ENCODE measurements at places on chromosomes 5 and 9.

DNA sequence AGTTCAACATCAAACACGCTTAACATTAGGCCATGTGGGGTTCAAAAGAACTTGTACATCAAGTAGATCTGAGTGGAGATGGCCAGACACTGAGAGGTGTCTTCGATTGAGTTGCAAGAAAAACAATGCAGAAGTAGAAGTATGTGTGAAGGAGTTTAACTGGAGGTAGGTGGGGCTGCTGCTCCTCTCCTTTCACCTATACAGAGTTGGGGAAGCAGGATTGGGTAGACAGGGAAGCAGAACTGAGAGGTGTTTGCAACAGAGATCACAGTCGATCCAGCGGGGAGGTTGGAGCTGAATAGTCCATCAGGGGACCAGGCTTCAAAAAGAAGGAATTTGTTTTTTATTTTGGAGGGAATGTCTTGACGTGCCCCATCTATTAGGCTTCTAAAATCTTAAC is 61.7 kb upstream of the SLC27A6 start:
- DNase-seq: no peak
- H3K4me3 ChIP-seq: no peak overlapping the region
- H3K27me3 ChIP-seq: peaks cover 26% of the 10 kb centered on the region
- no peaks in the 10 kb centered on the region for H3K4me1 ChIP-seq
- no peak overlapping the region for H3K27ac ChIP-seq

DNA sequence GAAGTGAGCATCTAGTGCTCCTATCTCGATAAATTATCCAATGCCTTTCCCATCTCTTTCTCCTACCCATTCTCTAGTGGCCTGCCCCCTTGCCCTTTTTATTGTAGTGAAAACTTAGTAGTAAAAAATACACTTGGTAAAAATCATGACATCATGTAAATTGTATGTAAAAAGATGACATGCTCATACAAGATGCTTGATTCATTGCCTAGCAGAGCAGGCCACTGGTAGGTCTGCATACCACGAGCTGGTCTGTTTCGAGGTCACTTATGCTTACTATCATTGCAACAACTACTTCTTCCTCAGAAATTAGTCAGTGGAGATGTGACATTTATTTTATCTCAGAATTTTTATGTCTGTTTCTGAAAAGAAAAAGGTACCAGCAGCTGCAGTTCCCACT is 177.3 kb downstream of the C9orf152 start:
- H3K4me3 ChIP-seq: no peak overlapping the region
- no peak overlapping the region for H3K27ac ChIP-seq
- H3K27me3 ChIP-seq: no peaks in the 10 kb centered on the region
- H3K36me3 ChIP-seq: no peaks in the 10 kb centered on the region

DNA sequence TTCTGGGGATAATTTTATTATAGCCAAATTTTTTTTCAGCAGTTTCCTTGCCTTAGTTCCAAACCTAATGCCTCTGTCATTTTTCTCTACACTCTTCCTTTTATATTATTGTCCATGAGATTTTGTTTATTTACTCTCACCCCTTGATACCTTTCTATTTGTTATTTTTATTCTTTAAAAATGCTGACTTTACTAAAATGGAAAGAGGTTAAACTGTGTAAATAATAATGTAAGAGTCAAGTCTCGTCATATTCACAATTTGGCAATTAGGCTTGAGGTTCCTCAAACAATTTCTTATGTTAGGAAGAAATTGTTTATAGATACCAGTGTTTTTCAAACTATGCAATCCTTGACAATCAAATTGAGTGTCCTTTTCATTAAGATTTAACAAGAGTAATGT is 428.6 kb upstream of the CDH9 start:
- no peaks in the 10 kb centered on the region for H3K36me3 ChIP-seq
- no peaks in the 10 kb centered on the region for H3K27me3 ChIP-seq
- no peak overlapping the region for H3K4me3 ChIP-seq

GRCh38 chr9:34140853-34141252 is 14.4 kb upstream of the DCAF12 start:
- no peaks in the 10 kb centered on the region for H3K27me3 ChIP-seq
- no peak overlapping the region for H3K27ac ChIP-seq
- no peaks in the 10 kb centered on the region for H3K4me1 ChIP-seq
- no peak overlapping the region for H3K4me3 ChIP-seq
- no peak for DNase-seq

DNA sequence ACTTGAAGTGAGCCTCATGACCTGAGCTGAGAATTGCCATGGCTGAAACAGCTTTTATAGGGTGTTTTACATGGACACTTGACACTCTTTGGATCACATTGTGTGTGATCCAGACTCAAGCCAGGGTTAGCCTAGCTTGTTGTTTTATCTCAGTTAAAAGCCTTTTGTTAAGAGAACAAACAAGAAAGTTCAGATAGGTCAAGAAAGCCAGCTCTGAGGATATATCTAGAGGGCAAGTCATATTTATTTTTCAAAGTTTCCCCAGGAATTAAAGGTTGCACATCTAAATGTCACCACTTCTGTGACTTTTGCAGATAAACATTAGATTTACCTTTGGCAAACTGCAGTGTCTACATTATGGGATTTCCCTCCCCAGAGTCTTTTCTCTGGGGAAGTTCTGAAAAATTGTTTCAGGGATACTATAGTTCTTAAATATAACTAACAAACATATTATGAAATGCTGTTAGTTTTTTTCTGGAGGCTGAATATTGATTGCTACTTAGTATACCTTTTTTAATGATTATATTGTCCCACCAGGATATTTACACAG is 134.5 kb downstream of the C9orf152 start:
- peaks cover 32% of the 10 kb centered on the region for H3K4me1 ChIP-seq
- DNase-seq: no peak
- H3K27me3 ChIP-seq: no peaks in the 10 kb centered on the region
- no peaks in the 10 kb centered on the region for H3K36me3 ChIP-seq

- no peak overlapping the region for H3K4me3 ChIP-seq
- 0 out of 2 replicates have a peak, but pooled peaks cover 11% of the 10 kb centered on the region for H3K4me1 ChIP-seq
- no peak overlapping the region for H3K27ac ChIP-seq
- H3K36me3 ChIP-seq: peaks cover 46% of the 10 kb centered on the region
These were observed 6.5 kb downstream of the RPS6 start for GRCh38 chr9:19373527-19373926.

- no peak overlapping the region for H3K4me3 ChIP-seq
- H3K4me1 ChIP-seq: no peaks in the 10 kb centered on the region
- no peaks in the 10 kb centered on the region for H3K27me3 ChIP-seq
- no peaks in the 10 kb centered on the region for H3K36me3 ChIP-seq
- no peak overlapping the region for H3K27ac ChIP-seq
These were observed 77.3 kb downstream of the SEMA4D start for GRCh38 chr9:89420397-89421178.

- no peaks in the 10 kb centered on the region for H3K4me1 ChIP-seq
- no peak overlapping the region for H3K4me3 ChIP-seq
- H3K27me3 ChIP-seq: no peaks in the 10 kb centered on the region
These were observed 34.0 kb downstream of the TNFSF15 start for GRCh38 chr9:114771889-114772288.

- no peaks in the 10 kb centered on the region for H3K27me3 ChIP-seq
- H3K4me1 ChIP-seq: peaks cover 31% of the 10 kb centered on the region
- peak; percentile 53 for DNase-seq
- H3K4me3 ChIP-seq: no peak overlapping the region
- no peaks in the 10 kb centered on the region for H3K36me3 ChIP-seq
These were observed 58.7 kb upstream of the PAPPA start for GRCh38 chr9:116094846-116095245.

DNA sequence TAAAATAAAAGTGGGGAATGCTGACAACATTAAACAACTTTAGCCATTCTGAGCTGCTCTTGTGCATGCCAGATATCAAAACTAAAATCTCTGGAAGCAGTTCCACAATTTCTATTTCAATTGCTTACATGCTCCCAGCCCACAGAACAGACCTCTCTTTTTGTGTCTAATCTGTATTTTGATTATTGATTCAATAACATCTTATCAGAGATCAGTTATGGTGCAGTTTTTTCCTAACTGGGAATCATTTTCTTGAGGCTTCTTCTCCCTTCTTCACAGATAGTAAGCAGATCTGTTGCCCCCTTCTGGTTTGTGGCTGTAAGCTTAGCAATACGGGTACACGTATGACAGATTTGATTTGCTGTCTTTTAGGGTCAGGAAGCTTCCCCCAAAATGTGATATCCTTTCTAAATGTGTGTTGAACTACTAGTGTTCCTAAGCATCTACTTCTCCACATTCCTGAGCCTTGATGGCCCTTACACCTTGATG is 39.4 kb downstream of the MRPS27 start:
- H3K4me1 ChIP-seq: no peaks in the 10 kb centered on the region
- H3K4me3 ChIP-seq: no peak overlapping the region
- H3K27me3 ChIP-seq: no peaks in the 10 kb centered on the region
- no peaks in the 10 kb centered on the region for H3K36me3 ChIP-seq
- peak; percentile 47 for DNase-seq

- DNase-seq: no peak
- no peaks in the 10 kb centered on the region for H3K36me3 ChIP-seq
- no peak overlapping the region for H3K4me3 ChIP-seq
- no peak overlapping the region for H3K27ac ChIP-seq
These were observed 991.2 kb upstream of the ACO1 start for GRCh38 chr9:31393240-31393639.

DNA sequence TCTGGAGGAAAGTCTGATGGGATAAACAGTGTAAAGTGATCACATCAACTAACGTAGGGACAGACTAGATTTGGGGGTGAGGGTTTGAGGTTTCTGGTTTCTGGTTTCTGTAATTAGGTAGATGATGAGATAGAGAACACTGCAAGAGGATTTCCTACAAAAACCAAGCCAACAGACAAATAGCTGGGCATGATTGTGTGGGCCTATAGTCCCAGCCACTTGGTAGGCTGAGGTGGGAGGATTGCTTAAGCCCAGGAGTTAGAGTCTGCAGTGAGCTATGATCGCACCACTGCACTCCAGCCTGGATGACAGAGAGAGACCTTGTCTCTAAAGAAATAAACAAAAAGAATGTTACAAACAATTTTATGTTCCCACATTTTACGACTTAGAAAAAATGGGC is 34.4 kb upstream of the RNU6ATAC start:
- no peak overlapping the region for H3K4me3 ChIP-seq
- DNase-seq: no peak
- H3K4me1 ChIP-seq: no peaks in the 10 kb centered on the region

GRCh38 chr5:147479949-147480348 is 29.9 kb downstream of the DPYSL3 start:
- DNase-seq: peak; percentile 65
- peak overlapping the region; percentile 43 for H3K27ac ChIP-seq
- H3K4me3 ChIP-seq: no peak overlapping the region
- peaks cover 16% of the 10 kb centered on the region for H3K4me1 ChIP-seq

DNA sequence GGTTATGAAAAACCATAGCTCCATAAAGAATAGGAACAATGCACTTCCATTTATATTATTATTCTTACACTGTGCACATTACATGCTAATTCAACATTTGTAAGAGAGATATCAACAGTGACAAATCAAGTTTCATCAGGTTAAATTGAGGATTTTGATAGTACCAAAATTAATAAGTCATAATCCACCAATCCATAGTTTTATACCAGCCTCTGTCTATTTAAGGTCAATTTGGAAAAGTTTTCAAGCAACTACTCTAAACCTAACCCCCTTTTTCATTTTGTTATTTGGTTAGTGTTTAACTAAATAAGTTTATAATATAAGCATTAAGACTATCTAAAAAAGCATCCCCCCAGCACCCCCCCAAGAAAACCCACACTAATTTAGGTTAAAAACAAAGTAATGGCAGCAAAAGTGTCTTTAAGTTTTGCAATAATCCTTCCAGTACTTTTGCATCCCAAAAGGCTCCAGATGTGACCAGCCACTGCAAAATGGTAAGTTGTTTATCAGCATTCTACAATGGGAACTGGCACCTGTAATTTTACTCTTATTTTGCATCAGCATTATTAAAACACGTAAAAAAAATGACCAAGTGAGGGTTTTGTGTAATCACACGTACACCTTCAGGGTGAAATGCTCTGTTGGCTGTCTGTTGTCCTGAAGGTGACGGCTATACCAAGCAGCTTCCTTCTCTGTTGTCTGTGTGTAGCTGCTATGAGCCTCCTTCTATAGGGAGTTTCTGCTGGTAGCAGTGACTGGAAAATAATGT is 36.8 kb upstream of the SSBP2 start:
- no peaks in the 10 kb centered on the region for H3K36me3 ChIP-seq
- H3K27me3 ChIP-seq: no peaks in the 10 kb centered on the region
- DNase-seq: no peak
- H3K4me1 ChIP-seq: no peaks in the 10 kb centered on the region

DNA sequence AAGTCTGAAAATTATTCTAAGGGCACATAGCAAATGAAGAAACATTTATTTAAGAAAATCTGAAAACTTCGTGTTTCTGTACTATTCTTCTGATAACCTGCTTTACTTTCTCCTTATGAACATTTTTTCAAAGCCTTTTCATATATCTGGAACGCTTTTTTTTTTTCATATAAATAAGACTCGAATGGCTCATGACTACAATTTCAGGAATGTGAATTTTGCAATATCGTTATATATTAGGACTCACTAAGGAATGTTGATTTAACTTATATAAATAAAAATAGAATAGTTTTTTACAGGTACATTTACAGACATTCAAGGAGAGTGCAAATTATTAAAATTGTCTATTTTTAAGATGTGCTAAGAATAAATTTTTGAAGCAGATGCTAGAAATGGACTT is 42.9 kb downstream of the GPBP1 start:
- H3K4me1 ChIP-seq: peaks cover 16% of the 10 kb centered on the region
- no peaks in the 10 kb centered on the region for H3K27me3 ChIP-seq
- H3K27ac ChIP-seq: no peak overlapping the region
- peaks cover 15% of the 10 kb centered on the region for H3K36me3 ChIP-seq
- peak; percentile 76 for DNase-seq

- H3K4me1 ChIP-seq: no peaks in the 10 kb centered on the region
- peaks cover 58% of the 10 kb centered on the region for H3K27me3 ChIP-seq
- DNase-seq: no peak
- H3K27ac ChIP-seq: no peak overlapping the region
These were observed 62.7 kb downstream of the EPB41L4A start for GRCh38 chr5:112356178-112356956.

Measured in PC-3 (cell line).